SW 1271 (cell line): ENCODE measurements at places on chromosomes 4 and X.

DNA sequence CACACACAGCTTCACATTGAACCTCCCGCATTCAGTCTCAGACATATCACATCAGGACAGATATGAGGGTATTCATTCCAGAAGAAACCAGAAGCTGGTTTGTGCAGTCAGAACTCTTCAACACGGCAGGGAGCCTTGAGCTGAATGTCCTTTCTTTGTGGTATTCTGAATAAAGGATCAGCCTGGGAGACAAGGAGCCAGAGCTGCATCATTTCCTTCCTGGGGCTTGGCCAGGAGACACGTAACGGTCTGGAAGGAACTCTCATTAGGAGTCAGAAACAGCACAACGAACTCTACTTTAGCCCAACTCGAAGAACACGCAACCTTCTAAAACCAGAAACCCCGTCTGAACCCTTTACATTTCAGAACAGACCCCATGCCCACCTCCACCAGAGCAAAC, 46.4 kb downstream of the KDR start:
- DNase-seq: no peak

DNA sequence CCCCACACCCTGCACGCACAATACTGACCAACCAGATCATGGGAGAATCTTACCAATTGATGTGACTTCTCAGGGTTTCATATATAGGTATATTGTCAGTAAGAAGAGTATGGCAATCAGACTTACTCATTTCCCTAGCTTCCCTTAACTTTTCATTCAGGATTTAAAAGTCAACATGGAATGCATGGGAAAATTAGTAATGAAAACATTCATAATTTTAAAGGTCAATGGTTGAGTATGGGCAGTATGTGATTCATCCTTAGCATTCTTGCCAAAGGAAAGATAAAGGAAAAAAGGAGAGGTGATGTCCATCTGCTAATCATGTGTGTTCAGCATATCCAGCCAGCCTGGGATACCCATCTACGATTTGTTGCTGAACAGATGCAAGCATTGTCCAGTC, 4.0 kb downstream of the DIPK2B start:
- DNase-seq: no peak

DNA sequence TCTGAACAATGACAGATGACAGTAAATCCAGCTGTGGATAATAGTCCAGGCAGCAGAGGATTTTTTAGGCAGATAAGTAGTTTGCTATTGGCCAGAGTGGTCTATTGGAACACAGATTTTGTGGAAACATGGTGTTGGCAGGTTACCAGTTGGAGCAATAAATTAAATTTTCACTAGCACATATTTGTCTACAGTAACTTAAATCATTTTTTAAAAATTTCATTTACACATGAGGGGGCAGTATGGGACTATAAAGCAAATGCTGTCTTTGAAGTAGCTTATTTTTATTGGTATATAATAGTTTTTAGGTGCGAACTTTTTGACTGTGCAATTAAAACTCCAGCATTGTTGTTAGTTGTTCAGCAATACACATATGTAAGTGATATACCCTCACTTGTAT, 289.8 kb downstream of the ARHGAP10 start:
- DNase-seq: no peak

GRCh38 chr4:5908876-5909427, 16.1 kb upstream of the CRMP1 start:
- DNase-seq: no peak

DNA sequence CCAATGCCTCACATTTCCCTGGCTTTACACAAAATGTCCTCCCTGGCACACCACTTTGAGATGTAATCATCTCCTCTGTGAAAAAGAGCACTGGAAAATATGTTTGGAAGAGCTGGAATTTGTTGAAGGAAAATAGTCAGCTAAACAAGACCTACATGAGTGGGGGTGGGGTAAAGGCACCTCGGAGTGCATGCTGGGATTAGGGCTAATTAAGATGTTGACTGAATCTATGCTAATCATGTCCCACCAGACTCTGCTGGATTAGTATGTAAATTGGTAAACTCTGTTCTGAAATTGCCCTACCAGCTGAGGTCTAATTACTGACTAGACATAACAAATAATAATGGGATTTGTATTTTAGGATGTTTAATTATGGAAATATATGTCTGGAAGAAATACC, 46.8 kb upstream of the MID1 start:
- DNase-seq: no peak

- no peak for DNase-seq
Observed at GRCh38 chr4:26786916-26787315, 73.7 kb upstream of the STIM2 start.

DNA sequence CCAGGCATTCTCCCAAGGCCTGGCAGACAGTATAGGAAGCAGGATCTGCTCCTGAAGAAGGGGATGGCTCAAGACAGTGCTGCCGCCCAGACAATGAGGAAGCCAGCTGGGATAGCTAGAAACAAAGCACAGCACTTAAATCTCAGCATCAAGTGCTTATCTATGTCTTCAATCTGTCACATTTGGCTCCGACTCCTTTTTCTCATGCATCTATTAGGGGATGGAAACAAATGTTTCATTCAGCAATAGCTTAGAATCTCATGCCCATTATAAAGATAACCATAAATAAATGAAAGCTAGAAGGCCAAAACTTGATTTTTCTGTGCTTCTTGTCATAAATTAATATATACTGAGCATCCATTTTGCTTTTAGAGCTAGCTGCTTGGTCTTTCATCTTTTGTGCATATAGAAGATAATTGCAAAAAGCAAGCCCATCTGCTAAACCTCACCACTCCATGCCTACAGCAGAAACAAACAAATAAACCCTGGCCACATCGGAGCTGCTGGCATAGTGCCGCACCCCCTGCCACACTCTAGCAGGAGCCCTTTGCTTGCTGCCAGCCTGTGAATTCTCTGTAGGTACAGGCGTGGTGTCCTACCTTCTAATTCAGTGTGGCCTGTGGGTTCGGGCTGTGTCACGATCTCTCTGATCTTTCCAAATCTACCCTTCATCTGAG, 75.9 kb downstream of the AASDH start:
- DNase-seq: no peak

GRCh38 chrX:45622538-45622937, 421.9 kb upstream of the DIPK2B start:
- no peak for DNase-seq
